GM18507 (cell line): ENCODE measurements at places on chromosomes 2 and 18.

- no peak for DNase-seq
Measured at GRCh38 chr2:195838002-195838401, 181.0 kb downstream of the SLC39A10 start.

DNA sequence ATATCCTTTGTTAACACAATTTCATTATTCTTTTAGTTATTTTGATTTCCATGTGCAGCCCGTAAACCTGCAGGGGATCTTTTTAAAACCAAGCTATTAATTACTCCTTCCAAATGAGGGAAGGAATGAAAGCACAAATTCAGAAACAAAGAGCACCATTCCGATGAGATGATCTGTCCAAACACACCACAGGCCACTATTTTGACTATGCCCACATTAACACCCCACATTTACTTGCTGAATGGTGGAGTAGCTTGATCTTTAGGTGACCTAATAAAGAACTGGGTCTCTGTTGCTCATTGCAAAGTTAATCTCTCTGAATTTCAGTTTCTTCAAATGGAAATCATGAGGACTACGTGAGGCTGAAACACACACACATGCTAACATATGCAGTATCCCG is 218.0 kb downstream of the IRS1 start:
- DNase-seq, result no peak

DNA sequence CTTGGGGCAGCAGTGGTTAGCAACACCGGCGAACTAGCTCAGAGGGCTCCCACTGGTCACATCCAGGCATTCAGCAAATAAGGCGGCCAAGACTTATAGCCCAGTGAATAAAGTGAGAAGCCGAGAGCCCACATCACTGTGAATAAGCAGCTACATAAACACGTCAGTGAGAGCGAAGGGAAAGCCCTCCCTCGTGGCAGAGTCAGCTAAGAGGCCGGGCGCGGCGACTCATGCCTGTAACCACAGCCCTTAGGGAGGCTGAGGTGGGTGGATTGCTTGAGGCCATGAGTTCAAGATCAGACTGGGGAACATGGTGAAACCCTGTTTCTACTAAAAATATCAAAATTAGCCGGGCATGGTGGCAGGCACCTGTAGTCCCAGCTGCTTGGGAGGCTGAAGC is 5.2 kb downstream of the D2HGDH start:
- no peak for DNase-seq

DNA sequence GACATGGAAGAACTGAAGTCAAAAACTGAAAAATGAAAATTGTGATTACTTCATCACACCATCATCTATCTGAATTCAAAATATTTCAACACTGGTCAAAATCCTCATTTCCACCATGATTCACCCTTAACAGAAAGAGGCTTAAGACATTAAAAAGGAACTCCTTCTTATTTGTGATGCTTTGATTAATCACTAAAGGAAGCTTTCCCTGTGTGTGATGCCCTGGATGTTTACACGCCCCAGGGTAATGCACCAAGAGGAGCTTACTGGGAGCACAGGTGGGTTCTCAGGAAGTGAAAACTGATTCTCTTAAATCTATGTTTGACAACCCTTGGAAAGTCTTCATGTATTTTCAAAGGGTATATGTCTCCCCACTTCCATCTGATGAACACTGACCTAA is 11.5 kb downstream of the GRB14 start:
- DNase-seq, result no peak

GRCh38 chr2:1091895-1092585 is 141.4 kb downstream of the SNTG2 start:
- no peak for DNase-seq
